ENCODE measurements at places on chromosomes 16 and 17. TPM values are rescaled to one million over a fixed set of nuclear protein-coding genes. Genes with fewer than 3 reads are reported as not detected.
A peak's percentile ranks its signal among the peaks of the same experiment; 100 is the strongest.

The KRTAP2-3 gene
- total RNA-seq: not detected

The USP6 gene
- under 0.01 TPM for total RNA-seq

The GNG13 gene
- not detected for total RNA-seq

The SOX8 gene
- 0.60 TPM for total RNA-seq

The CEMP1 gene
- not detected for total RNA-seq

The CRYM gene
- total RNA-seq: not detected

The CD19 gene
- not detected for total RNA-seq

The COPZ2 gene
- 7.0 TPM for total RNA-seq

The PIMREG gene
- total RNA-seq: 10.5 TPM

The TP53TG3C gene
- total RNA-seq: not detected

GRCh38 chr17:12730421-12730820, 58.9 kb upstream of the ARHGAP44 start:
- DNase-seq: no peak

GRCh38 chr17:30323895-30324319, 9.9 kb downstream of the TMIGD1 start:
- DNase-seq: peak; percentile 83

GRCh38 chr17:72587156-72587555, 466.3 kb downstream of the SOX9 start:
- no peak for DNase-seq

GRCh38 chr16:11354407-11354732, 9.1 kb downstream of the RMI2 start:
- DNase-seq: no peak

- no peak for DNase-seq
Measured at GRCh38 chr17:71850812-71851211, 270.0 kb upstream of the SOX9 start.

GRCh38 chr17:37698132-37698910, 46.5 kb downstream of the HNF1B start:
- no peak for DNase-seq

DNA sequence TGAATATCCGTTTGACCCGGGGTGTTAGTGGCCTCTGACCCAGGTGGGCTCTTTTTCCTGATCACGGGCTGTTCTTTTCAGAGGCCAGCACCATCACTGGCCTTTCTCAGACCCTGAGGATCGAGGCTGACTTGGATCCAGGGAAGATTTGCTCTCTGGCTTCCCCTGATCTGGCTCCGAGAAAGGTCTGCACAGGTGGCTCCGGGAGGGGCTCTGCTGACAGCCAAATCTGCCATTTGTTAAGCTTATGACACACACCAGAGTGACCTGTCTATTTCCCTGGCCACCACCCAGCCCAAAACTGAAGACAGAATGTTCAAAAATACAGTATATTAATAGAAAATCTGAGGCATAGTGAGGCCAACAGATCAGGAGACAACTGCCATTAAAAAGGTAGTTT, 221.8 kb upstream of the TNRC6C start:
- no peak for DNase-seq

DNA sequence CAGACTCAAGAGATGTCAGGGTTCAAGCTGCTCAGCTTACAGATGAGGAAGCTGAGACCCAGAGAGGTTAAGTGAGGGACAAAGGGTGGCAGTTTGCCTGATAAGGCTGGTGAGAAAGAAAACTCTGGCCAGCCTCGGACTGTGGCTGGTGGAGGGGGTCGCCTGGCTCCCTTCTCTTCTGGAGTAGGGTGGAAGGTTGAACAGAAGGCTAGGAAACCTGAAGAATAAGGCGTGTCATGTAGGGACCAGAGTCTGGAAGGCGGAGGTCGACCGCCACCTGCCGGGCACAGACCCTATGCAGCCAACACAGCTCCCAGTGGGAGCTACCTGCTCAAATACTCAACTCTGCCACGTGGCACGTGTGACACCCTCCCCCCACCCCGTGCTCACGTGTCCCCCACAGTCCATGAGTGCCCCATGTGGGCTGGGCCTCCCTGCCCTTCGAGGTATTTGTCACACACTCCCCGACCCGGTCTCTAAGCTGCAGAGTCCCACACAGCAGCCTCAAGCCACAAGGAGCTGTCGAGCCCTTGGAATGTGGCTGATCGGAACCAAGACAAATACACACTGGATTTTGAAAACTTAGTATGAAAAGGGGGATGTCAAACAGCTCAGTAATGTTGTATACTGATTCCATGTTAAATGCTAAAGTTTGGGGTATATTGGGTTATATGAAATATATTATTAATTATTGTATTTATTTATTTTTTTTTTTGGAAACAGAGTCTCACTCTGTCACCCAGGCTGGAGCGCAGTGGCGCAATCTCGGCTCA, 11.8 kb downstream of the HID1 start:
- no peak for DNase-seq

DNA sequence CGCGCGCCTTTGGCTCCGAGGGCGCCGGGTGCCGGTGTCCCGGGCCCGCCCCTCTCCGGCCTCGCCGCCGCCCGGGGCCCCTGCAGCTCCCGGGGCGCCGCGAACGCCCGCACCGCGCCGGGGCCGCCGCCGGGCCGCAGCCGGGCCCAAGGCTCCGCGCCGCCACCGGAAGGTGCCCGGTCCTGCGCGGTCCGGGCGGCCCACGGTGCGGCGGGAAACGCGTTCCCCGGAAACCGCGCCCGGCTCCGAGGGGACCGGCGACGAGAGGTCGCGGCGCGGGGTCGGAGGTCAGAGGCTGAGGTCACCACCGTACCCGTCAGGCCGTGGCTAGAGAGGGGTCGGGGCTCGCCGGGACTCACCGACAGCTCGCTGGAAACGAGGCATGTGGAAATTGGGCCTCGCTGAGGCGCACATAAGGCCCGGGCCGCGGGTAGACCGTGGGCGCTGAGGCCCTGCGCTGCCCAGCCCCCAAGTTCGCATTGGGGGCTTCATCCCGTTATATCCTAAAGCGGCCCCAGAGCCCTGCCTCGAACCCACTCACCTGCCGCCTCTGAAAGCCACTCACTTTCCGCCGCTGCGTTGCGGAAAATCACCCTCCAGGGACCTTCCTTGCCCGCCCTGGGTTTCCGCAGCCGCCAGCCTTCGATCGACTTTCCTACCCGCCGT, at the start of gene DUS1L:
TSS of gene DUS1L (minus strand) at position 167 of the 666 bp plus-strand sequence. CDS start 745 bp downstream, outside the sequence.
- DNase-seq: peak; percentile 68

- no peak for DNase-seq
Measured at GRCh38 chr16:3999479-4000325, 116.5 kb downstream of the ADCY9 start.

DNA sequence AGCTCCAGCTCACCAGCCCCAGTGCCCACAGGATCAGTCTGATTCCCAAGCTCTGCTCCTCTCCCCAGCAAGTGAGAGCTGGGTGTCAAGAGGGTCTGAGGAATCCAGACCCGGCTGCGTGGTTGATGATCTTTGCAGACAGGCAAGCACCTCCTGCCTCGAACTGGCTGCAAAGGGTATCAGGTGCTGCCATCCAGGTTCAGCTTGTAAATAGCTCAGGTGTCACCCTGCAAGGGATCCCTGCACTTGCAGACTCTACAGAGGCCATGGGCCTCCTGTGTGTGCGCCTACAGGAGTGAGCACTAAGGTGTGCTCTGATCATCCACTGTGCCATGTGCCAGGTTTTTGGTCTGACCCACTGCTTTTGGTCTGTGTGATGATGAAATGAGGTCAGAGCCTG, 16.2 kb downstream of the DEXI start:
- DNase-seq: no peak

DNA sequence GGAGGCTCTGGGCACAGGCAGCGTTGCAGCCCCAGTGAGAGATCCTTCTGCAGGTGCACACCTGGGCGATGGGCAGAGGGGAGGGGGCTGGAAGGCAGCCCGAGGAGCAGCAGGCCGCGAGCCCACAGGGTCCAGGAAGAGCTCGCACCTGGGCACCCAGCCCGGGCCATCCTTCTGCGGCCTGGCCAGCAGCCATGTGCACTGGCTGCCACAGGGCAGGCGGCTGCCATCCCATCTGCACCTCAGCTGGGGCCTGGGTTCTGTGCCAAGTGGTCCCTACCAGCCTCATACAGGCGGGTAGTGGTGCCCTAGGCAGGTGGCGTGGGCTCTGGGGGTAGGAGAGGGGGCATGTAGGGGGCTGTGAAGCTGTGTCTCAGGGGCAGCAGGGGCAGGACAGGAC, 197.2 kb downstream of the RBFOX3 start:
- DNase-seq: no peak

- DNase-seq: peak; percentile 26
Measured at GRCh38 chr16:77849646-77850258, 61.4 kb downstream of the VAT1L start.

GRCh38 chr17:2977157-2977556, 86.2 kb downstream of the OR1D5 start:
- DNase-seq: no peak

DNA sequence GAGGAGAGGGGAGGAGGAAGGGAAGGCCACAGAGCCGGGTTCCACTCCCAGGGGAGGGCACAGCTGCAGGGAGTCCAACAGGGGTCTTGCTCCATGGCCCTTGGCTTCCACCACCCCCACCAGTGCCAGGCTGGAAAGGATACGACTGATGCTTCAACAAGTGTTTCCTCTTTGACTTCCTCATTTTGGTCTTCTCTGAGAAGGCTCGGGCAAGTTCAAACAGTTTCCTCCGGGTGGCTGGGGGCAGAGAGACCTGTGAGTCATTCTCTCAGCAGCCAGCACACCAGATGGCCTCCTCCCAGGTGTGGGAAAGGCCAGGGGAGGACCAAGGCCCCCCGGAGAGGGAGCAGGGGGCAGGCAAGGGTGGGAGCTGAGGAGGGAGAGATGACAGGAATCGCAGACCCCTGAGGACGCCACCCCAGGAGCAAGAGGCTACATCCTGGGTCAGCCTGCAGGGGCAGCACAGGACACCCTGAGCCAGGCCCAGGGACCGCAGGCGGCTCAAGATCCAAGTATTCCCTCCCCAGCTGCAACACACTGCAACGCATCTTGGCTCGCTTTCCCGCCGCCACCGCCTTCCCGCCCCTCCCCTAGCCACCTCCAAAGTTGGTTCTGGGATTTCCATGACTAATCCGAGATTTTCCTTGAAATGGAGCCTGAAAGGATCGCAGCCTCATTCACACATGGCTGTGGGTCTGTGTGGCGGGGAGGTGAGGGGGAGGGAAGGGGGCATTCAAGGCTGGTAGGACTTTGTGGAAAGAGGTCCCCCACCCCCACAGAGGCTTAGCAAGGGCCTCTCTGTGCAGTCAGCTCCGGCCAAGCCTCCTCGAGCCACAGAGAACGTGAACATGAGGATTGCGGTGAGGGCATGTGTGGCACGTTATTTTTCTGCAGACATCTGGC, 18.4 kb upstream of the MRPS23 start:
- DNase-seq: peak; percentile 37

DNA sequence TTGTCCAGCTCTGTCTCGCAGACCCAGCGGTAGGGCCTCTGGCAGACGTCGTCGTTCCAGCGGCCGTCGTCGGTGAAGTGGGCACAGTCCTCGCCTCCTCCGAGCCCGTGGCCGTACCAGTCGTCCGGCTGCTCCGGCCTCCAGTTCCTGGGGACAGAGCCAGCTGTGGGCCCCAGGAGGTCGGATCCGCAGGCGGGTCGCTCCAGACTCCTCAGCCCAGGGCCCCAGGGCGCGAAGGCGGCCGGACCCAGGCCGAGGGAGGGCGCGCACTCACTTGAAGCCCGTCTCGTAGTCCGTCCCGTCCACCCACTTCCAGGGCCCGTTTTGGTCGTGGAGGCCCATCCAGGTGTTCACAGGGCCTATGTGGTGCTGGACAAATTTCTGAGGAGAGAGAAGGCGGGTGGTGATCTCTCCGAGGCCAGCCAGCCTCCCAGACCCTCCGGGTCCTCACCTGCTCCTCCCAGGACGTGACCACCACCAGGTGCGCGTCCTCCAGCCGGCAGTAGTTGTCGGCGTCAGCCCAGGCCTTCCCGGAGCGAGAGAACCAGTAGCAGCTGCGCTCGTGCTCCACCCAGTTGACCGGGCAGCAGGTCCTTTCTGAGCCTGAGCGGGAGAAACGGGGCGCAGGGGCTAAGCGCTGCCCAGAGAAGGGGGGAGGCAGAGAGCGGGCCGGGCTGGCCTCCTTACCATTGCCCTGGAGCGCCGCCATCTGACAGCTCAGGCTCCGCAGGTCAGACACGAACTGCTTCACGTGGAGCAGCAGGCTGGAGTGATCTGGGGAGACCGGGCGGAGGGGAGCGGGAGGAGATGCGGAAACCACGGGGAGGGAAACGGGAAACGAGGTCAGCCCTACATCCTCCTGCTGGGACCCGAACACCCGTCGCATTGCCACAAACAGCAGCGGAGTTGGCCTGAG, 5.2 kb downstream of the ASGR1 start:
- peak; percentile 82 for DNase-seq

- DNase-seq: no peak
Measured at GRCh38 chr16:84839956-84840355, 20.2 kb downstream of the CRISPLD2 start.

DNA sequence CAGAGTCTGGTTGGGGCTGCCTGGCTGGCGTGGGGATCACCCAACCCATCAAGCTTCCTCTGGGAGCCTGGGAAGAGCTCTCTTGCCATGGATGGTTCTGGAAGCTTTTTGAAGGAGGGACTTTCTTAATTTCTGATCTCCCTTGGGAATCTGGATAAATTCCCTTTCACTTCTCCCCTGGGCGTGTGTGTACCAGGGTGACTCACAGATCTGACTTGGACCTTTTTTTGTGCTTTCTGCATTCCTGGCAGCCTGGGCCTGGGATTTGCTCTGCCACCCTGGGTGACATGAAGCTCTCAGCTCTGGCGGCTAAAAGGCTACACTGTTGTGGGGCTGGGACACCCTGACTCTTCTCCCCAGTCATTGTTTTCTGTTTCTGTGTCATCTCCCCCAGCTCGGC, 70.1 kb downstream of the ABCC1 start:
- no peak for DNase-seq

- DNase-seq: peak; percentile 16
Measured at GRCh38 chr16:83552228-83552627, 255.6 kb upstream of the HSBP1 start.
